ENCODE measurements at places on chromosomes 7 and 10. TPM values are rescaled to one million over a fixed set of nuclear protein-coding genes. Genes with fewer than 3 reads are reported as not detected.

LAMB4 gene
- not detected for total RNA-seq

HMX2 gene
- total RNA-seq: not detected

EPHB6 gene
- 7.5 TPM for total RNA-seq

ADARB2 gene
- not detected for total RNA-seq

CCL24 gene
- total RNA-seq: not detected

BTBD16 gene
- total RNA-seq: not detected

HOGA1 gene
- not detected for total RNA-seq

WNT16 gene
- not detected for total RNA-seq

AASS gene
- 1.6 TPM for total RNA-seq

FLNC gene
- not detected for total RNA-seq

STEAP1 gene
- not detected for total RNA-seq

All from activated CD8-positive, alpha-beta memory T cell treated with anti-CD3 and anti-CD28 coated beads, Interleukin-2, amount 10 ng/mL, durations not matched to agents 7 days and 5 days (primary cell).